Common myeloid progenitor, CD34-positive (primary cell): ENCODE measurements at places on chromosomes 6 and 20.

GRCh38 chr6:11322252-11322885 is 89.9 kb upstream of the NEDD9 start:
- DNase-seq: no peak

DNA sequence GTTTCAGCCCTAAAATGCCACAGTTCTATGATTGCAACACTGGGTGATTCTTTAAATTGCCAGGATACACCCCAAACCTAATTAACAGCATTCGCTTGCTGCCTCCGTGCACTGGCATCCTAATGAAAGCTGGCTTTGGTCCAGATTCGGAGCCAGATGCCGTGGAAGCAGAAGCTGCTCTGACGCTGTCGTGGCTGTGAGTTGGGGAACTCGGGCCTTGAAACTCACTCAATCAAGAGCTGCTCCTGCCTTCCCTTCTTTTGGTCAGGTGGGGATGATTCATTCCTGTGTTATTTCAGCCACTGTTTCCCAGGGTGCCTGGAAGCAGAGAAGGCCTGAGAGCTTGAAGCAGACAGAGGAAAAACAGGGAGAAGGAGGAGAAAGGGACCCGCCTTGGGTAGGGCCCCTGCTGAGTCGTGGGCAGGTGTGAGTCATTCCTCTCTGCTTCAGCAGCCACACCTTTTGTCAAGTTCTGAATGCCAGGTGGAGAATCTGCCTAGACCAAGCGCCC is 36.2 kb upstream of the DSP start:
- DNase-seq: peak; percentile 72

DNA sequence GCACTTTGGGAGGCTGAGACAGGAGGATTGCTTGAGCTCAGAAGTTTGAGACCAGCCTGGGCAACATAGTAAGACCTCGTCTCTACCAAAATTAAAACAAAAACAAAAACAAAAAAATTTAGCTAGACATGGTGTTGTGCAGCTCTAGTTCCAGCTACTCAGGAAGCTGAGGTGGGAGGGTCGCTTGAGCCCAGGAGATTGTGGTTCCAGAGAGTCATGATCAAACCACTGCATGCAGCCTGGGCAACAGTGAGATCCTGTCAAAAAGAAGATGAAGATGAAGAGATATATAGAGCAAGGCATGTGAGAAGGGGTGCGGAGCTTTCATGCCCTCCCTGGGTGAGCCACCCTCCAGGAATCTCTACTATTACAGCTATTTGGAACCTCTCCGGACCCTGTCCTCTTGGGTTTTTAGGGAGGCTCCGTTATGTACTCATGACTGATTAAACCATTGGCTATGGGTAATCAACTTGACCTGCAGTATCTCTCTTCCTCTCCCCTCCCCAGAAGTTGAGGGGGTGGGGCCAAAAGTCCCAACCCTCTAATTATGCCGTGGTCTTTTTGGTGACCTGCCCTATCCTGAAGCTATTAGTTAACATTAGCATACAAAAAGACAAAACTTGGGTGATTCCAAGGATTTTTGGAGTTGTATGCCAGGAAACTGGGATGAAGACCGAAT is 9.0 kb downstream of the POLH start:
- DNase-seq: no peak

GRCh38 chr20:50885068-50885467 is 46.2 kb downstream of the ADNP start:
- DNase-seq: no peak

- no peak for DNase-seq
Measured at GRCh38 chr20:58784321-58785074, 66.2 kb downstream of the GNAS-AS1 start.

DNA sequence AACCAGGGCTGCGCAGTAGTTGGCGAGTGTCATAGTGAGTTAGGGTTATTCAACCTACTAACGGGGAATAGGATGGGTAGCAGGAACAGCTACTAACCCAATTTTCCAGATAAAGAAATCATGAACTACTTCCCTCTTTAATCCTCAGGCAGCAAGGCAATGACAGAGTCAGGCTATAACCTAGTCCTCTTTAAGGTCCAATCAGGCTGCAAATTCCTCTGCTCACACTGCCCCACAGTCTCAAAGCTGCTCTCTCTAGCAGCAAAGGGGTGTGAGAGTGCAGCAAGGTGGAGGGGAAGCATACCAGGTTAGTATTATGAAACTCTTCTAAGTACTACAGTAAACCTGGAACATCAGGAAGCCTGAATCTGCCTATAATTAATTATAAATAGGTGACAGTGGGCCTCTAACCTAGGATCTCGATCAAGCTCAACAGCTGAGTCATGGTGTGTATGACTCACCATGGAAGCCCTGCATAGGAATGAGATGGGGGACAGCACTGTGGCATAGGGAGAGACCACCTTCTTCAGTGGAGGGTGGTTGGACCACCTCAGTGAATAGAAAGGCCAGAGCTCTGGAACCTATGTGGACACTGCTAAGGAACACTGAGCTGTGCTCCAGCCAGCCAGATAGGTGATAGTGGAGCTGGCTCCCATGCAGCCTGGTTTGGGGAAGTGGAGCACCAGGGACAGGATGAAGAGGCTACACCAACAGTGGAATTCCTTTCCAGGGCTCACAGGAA is 7.9 kb downstream of the PEX6 start:
- peak; percentile 52 for DNase-seq

GRCh38 chr20:53679597-53680309 is 86.1 kb upstream of the ZNF217 start:
- peak; percentile 33 for DNase-seq

- DNase-seq: no peak
Measured at GRCh38 chr20:20399531-20400500, 31.9 kb downstream of the INSM1 start.

- DNase-seq: peak; percentile 43
Measured at GRCh38 chr20:40880063-40880728, 148.4 kb upstream of the TOP1 start.

DNA sequence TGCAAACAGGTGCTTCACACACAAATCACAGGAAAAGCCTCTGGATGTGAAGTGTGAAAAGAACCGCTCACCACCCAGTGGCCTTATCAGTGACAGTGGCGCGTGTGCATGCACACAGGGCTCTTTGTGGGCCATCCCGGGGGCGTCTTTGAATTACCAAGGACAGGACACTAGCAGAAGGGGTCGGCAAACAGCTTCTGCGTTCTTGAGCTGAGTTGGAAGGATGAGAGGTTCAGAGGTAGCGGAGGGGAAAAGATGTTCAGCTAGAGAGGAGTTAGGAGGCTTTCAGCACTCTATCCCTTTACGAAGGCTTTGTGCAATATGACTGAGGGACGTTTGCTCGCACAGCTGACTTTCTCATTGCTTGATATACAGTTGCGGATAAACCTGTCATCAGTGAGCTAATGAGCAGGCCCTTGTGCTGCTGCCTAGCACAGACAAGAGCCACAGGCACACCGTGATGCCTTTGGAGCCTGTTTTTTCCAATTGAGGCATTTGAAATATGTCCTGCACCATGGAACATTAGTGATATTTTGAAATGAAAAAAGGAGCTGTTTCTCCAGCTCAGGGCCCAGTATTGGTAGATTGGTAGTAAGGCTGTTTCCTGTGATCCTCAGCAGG is 83.1 kb downstream of the IYD start:
- DNase-seq: no peak
